ENCODE measurements at places on chromosomes 11 and 22.

DNA sequence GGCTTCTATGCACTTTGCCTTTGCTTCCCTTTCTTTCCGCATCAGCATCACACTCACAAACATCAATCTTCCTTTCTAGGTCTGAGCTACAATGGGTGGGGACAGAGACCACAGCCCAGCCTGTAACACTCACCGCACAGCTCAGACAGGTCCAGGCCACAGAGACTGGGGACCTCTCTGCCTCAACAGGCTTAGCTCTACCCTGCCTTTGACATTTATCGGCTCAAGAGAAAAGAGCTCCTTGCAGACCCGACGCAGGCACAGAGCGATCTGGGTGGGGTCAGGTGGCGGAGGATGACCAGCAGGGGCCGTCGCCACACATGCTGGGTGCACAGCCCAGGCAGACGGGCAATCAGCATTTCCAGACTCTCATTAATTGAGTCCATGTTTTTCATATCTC, 837.3 kb downstream of the TBC1D22A start:
- DNase-seq = no peak

GRCh38 chr11:73570415-73571114, 27.3 kb downstream of the FAM168A start:
- DNase-seq = no peak

- DNase-seq = no peak
Measured at GRCh38 chr11:7673724-7674434, 579 bp upstream of the CYB5R2 start.

DNA sequence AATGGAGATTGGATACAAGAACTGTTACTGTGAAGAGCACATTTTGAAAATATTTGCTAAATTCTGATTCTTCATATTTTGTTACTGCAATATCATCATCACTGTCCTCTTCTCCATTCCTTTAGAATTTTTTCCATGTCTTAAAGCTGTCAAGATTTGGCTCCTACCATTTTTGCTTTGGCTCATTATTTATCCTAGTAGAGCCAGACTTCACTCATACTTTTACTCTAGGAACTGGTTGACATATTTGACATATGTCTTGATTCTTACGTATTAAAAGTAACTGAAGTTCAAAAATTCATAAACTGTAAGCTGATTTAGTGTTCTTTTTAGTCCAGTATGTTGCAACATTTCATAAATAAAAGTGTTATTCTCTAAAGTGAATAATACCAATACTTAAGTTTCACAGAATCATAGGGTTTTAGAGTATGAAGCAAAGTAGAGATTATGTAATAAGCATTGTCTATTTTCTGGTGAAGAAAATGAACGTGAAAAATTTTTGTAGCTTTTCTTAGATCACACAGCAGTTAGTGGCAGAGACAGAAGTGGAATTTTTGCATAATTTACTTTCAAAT, 225.6 kb downstream of the TMEM135 start:
- DNase-seq = no peak

DNA sequence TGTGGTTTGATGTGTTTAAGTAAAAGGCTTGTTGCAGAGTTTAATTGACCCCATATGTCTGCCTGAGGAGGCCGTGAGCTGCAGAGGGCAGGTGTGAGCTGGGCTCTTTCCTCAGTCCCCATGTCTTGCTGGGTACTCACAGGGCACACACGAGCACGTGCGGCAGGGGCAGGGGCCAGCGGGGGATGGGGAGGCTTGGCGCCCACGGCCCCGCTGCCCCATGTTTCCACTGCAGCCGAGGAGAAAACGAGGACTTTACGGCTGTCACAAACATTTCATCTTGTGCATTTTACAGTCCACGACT, 24.7 kb upstream of the CCDC188 start:
- no peak for DNase-seq

DNA sequence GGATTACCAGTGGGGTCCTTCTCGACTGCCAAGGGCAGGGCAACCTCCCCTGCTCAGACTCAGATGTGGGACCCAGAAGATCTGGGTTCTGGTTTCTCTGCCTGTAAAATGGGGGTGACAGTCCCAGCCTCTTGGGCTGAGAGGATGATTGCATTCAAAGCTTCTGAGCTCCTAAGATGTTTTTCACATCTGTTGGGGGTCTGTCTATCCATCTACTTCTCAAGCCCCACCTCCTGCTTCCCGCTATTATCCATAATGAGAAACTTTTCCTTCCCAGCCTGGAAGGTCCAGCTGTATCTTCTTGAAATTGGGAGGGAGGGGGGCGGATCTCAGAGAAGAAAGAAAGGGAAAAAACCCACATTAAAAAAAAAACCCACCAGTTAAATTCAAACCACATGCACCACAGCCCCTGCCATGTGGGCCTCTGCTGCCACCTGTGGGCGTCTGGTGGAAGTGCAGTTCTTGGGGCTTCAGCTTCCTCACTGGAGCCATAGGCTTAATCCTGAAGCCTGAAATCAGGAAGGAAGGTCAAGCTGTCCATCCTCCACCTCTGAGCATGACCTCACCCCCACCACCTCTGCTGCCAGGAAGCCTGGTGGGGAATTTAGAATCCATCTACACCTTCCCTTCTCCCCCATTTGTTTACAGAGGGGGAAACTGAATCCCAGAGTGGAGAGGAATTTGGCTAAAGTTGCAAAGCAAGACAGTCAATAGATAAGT, 27.3 kb downstream of the ARHGEF17 start:
- peak; percentile 39 for DNase-seq

Data from hippocampal formation (tissue), 2 donors.